ENCODE measurements at places on chromosomes 11 and 22.

DNA sequence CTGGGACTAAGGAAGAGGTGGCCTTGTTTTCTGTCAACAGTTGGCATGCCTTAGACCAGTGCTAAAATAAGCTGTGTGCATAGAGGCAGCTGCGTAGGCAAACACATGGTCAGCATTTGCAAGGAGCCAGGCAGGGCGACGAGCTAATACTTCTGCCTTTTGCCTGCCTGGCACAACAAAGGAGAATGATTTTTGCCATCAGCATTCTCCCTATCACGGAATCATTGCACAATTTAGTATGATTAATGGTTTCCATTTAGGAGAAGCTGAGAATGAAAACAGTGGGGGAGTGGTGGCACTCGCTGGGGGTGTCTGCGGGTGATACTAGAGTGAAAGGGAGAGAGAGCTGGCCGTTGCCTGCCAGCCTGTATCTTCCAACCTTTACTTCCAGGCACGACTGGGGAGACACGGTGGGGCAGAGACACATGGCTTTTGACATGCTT, 336.0 kb downstream of the CADM1 start:
- no peak for DNase-seq

DNA sequence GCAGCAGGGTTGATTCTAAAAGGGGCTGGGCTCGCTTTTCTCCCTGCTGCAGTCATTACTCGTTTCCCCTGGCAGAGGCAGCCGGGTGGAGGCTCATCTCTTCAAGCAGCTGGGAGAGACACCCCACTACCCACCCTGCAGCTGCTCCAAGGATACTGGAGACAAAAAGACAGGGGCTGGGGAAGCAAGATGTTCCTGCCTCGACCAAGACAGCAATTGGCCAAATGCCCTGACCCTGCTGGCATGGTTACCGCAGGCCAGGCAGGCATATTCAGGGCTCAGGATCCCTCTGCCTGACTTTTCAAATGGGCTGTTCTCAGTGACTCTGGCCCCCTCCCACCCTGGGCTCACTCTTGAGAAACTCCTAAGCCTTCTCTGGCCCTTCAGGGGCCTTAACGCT, 6.8 kb upstream of the RGL4 start:
- DNase-seq, result no peak

DNA sequence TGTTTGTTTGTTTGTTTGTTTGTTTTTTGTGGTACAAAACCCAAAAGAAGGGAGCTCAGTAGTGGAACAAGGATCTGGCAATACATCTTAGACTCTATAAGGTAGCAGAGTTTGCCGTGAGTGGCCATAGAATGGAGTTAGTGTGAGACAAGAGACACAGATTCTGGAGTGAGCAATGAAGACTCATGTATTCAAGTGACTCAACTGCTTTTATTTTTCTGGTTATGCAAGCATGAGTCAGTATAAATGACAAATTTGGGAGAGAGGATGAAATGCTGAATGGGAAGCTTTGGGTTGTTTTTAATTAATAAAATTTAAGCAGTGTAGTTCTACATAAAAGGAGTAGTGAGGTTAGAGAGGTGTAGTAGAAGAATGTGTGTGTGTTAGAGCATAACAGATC, 143.6 kb upstream of the ANO5 start:
- no peak for DNase-seq

DNA sequence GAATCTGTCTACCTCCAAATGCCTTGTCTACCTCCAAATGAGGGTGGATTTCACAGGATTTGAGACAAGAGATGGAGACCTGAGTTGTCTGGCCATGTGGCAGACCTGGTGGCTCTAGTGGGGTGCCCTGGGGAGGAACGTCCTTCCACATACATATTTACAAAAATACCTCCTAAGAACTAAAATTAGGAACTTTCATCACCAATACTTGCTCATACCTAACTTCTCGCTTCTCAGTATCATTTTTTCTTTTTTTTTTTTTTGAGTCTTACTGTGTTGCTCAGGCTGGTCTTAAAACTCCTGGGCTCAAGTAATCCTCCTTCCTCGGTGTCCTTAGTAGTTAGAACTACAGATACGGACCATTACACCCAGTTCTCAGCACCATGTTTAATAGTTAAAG, 117.9 kb downstream of the MED15 start:
- no peak for DNase-seq

DNA sequence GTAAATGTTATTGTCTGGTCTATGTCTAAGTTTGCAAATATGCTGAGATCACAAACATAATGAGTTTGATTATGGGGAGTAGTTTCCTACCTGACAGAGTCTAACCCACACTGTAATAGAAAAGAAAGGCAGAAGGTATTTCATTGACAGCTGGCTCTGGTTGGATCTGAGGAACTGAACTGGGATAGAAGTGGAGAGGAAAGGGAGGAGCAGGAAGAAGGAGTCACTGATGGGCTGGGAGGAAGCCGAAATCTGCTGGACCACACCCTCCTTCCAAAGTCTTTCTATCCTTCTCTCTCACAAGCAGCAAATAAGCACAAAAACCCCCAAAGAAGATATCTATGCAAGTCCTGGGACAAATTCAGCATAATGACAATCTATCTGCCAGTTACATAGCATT, 11.7 kb downstream of the BLID start:
- DNase-seq, result no peak

DNA sequence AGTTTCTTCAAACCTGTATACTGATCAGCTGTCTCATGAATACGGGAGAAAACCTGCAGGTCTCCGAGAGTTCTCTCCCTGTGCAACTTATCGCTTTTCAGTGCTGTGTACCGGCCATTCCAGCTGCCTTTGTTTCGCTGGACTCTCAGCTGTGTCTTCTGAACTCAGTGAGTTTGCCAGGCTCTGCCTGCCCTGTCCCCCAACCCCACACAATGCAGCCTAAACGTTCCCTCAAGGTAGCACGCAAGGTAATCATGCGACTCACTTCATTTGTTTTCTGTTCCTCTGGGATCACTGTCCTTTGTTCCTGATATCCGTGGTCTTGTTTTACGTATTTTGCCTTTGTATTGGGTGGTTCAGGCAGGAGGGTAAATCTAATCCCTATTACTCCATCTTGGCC, 13.5 kb downstream of the RBM7 start:
- DNase-seq, result no peak

- no peak for DNase-seq
Observed at GRCh38 chr22:50310031-50310722, 2.7 kb upstream of the PLXNB2 start.

Measured in hypothalamus (tissue), 51 donors.